ENCODE measurements at places on chromosomes 6 and 20. TPM values are rescaled to one million over a fixed set of nuclear protein-coding genes. Genes with fewer than 3 reads are reported as not detected.
A peak's percentile ranks its signal among the peaks of the same experiment; 100 is the strongest.

DNA sequence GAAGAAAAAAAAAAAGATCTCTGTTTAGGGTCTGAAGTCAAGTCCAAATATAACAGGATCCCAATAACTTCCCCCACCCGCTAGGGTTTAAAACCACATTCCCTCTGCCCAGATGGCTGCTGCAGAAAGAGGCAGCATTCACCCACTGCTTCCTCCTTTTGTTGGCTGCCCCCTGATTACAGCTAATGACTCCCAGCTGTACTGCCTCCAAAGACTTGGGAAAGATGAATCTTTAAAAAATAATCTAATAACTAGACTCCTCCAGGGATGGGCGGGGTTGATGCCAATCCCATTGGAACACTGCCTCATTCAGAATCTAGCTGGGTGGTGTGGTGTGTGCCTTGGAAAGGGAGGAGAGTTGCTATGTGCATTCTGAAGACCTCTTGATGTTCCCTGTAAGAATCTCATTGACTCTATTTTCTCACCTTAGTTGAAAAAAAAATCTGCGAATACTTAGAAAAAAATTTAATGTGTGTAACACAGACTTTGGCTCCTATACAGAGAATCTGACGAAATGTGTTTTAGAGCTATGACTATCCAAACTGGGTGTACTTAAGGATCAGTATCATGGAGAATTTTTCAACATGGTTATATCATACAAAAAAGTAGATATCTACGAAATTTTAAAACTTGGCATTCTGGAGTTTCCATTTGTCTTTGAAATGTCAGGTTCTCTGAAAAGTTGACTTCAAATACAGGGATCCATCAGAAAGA lies 174.0 kb downstream of the RNF144B start:
- H3K4me1 ChIP-seq, result no peaks in the 10 kb centered on the region
- no peak overlapping the region for H3K27ac ChIP-seq
- DNase-seq, result no peak
- H3K27me3 ChIP-seq, result peaks cover 25% of the 10 kb centered on the region

GRCh38 chr6:41200901-41201763 lies at the start of gene TREML2:
TREML2 (minus strand) TSS chr6:41201149; CDS start chr6:41201008, 141 bp downstream.
- peaks cover 47% of the 10 kb centered on the region for H3K4me1 ChIP-seq
- peak; percentile 37 for DNase-seq
- peak within 1 kb of the TSS; percentile 96 for H3K27ac ChIP-seq
- H3K36me3 ChIP-seq, result no peaks in the 10 kb centered on the region
- no peaks in the 10 kb centered on the region for H3K27me3 ChIP-seq

- no peaks in the 10 kb centered on the region for H3K36me3 ChIP-seq
- DNase-seq, result no peak
- H3K27ac ChIP-seq, result no peak overlapping the region
- H3K27me3 ChIP-seq, result no peaks in the 10 kb centered on the region
- no peak overlapping the region for H3K4me3 ChIP-seq
Observed at GRCh38 chr6:53162606-53163005, 14.0 kb upstream of the GCM1 start.

DNA sequence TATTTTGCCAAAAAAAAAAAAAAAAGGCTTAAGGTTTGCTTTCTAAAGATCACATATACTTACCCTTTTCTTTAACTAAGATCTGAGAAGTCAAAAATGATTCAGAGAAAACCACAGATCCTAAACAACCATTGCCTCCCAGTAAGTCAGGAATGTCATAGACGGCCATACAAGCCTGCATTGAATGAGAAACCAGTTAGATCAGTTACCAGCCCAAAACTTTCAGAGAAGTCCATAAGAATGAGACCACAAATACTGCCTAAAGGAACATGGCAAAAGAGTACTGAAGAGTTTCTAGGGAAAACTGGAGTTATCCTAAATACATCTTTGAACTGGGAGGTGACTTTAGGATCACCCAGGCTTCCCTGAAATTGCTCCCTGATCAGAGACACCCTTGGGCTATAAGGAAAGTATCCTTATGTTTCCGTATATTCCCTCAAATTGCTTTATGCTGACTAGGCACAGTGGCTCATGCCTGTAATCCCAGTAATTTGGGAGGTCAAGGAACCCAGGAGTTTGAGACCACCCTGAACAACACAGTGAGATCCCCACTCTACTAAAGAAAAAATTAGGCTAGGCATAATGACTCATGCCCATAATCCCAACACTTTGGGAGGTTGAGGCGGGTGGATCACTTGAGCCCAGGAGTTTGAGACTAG lies 79.4 kb upstream of the SLC4A11 start:
- no peaks in the 10 kb centered on the region for H3K27me3 ChIP-seq
- H3K27ac ChIP-seq, result no peak overlapping the region
- H3K4me3 ChIP-seq, result no peak overlapping the region

- DNase-seq, result peak; percentile 67
- H3K27me3 ChIP-seq, result no peaks in the 10 kb centered on the region
- H3K4me1 ChIP-seq, result peaks cover 58% of the 10 kb centered on the region
- H3K36me3 ChIP-seq, result peaks cover 52% of the 10 kb centered on the region
Observed at GRCh38 chr6:24855395-24856245, 56.9 kb upstream of the ARMH2 start.

GRCh38 chr20:61385731-61386130 lies 133.7 kb downstream of the CDH4 start:
- no peaks in the 10 kb centered on the region for H3K36me3 ChIP-seq
- peaks cover 10% of the 10 kb centered on the region for H3K27me3 ChIP-seq
- H3K27ac ChIP-seq, result peak overlapping the region; percentile 3
- DNase-seq, result no peak
- peaks cover 2% of the 10 kb centered on the region for H3K4me1 ChIP-seq

DNA sequence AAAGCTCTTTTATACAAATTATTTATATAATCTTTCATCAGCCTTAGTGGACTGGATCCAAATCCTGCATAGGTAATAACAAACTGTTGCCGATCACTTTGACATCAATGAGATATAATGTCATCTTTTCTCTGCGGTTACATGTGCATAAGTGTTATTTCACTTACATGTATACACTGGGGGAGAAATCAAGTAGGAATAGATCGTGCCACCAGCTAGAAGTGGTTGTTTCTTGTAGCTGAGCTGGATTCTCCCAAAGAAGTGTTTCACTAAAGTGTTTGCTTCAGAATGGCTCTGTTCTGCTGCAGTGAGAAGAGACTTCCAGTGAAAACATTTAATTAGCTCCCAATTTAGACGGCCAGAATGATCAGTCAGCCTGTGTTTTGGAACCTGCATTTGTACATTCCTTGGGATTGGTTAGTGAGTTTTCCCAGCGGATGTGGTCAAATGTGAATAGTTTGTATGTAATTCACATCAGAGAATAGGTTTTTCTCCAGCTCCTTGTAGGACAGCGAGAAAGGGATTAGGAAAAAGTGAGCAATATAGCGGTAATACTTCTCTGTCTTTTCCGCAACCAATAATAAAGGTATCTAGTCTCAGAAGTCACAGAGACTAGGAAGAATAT lies 163.1 kb upstream of the CCN2 start:
- H3K4me3 ChIP-seq, result no peak overlapping the region
- no peak for DNase-seq
- no peaks in the 10 kb centered on the region for H3K27me3 ChIP-seq
- H3K4me1 ChIP-seq, result no peaks in the 10 kb centered on the region

DNA sequence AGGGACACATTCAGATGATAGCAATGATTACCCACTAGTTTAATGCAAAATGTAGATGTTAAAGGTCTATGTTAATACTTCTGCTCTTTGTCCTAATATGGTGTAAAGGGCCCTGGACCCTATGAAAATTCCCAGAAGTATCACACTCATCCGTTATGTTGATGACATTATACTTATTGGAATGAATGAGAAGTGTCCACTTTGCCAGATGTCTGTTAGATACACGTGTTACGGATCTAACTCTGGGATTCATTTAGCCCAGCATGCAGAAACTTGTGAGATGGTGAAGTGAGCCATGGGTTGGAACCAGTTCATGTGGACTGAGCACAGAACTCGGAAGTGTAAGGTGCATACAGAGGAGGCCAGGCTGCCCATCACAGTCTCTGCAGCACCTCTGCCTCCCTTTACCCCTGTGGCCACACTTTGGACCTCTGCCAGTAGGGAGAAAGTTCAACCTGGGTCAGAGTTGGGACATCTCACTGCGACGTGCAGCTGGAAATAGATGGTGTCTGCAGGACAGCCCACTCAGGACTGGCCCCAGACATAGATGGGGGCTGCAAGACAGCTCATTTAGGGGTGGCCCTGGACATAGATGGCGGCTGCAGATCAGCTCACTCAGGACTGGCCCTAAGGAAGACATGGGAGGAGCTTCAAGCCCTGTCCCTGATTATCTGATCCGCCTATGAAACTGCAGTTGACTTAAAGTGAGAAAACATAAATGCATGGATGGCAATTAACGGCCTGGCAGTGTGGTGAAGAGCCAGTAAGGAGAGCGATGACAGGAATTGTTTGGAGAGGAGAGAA lies 71.2 kb upstream of the THBS2 start:
- no peak for DNase-seq
- no peak overlapping the region for H3K27ac ChIP-seq
- H3K27me3 ChIP-seq, result peaks cover 20% of the 10 kb centered on the region
- H3K36me3 ChIP-seq, result no peaks in the 10 kb centered on the region
- H3K4me1 ChIP-seq, result no peaks in the 10 kb centered on the region

GRCh38 chr6:155795173-155795796 lies 339.6 kb upstream of the NOX3 start:
- H3K36me3 ChIP-seq, result no peaks in the 10 kb centered on the region
- peaks cover 3% of the 10 kb centered on the region for H3K27me3 ChIP-seq

RPL7L1 gene
- total RNA-seq, result 193 TPM

GHRH gene
- not detected for total RNA-seq

LY6G6D gene
- total RNA-seq, result not detected

QRSL1 gene
- total RNA-seq, result 20.1 TPM

SIGLEC1 gene
- not detected for total RNA-seq

CD24 gene
- 0.27 TPM for total RNA-seq

LAMP5 gene
- not detected for total RNA-seq

COL11A2 gene
- 1.0 TPM for total RNA-seq

SLC17A2 gene
- not detected for total RNA-seq

HLA-DPB1 gene
- total RNA-seq, result 8.2 TPM

RBPJL gene
- not detected for total RNA-seq

TCF21 gene
- total RNA-seq, result not detected
